ENCODE measurements at places on chromosomes 2 and 18.

GRCh38 chr2:28463893-28464292 is 32.0 kb upstream of the PLB1 start:
- no peak for DNase-seq

DNA sequence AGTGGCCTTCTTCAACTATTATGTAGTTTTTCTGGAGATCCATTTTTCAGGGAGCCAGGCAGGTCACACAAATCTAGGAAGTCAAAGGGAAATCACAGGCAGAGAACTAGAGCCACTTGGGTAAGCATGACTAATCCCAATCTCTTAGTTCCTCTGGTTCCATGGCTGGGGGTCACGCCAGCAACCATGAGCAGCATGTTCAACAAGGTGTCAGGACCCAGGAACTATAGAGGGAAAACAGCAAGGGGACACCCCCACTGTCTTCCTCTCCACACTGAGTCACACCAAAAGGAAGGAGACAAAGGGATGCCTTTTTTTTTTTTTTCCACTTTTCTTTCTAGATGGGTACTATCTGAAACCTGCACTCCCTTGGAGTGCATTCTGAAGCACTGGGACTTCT is 250.9 kb downstream of the OTX1 start:
- no peak for DNase-seq

DNA sequence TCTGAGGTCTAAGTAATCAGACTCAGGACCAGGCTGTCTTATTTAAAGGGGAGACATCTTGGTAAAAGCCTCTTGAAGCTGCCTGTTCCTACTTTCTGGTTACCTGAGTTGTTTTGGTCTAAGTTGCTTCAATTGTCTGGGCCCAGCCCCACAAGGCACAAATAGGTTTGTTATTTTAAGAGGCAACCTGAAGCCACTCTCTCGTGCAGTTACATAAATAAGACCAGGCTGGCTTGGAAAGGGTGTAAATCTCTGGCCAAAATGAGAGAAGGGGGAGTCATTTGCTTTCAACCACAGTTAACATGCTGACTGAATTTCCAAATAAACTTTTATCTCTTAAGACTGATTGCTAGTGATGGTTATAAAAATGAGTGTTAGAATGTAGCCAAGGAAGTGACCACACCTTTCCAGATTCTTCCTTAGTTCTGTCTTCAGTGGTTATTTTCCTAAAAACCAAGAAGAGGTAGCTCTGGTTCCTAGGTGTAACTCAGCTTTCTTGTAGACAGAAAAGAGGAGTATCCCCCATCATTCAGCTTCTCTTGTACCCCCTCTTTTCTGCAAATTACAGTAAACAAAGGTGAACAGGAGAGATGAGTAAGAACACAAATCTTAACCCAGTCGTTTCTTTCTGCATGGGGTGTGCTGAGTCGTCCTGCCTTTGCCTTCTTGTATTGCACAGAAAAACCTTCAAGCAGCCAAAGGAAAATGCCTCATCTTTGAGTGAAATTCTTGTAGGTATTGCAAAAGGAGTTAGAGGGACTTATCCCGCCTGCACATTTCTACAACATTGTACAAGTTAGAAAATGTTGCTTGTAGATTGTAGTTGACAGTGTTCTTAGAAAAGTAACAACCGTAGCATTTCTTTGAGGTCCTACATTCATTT is 161.5 kb upstream of the NT5C1B start:
- no peak for DNase-seq

- DNase-seq = no peak
Observed at GRCh38 chr2:12363569-12363968, 353.2 kb upstream of the TRIB2 start.

DNA sequence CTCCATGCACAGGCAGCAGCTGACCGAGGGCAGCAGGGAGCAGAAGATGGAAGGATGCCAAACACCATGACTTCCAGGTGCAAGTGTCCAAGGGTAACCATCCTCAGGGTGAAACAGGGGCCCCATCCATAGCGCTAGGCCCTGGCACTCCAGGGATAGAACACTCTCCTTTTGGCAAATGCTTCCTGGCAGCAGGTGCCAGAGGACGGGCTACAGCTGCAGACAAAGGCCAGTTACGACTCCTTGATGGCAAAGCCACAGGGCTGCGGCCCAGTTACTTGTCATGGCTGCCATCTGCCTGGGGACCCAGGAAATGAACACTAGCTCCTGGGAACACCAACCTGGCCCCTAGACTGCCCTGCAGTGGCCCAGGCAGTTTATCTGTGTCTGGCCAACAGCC is 178.8 kb downstream of the TMEM163 start:
- DNase-seq = no peak

- DNase-seq = no peak
Observed at GRCh38 chr2:221501210-221501882, 70.8 kb downstream of the EPHA4 start.

GRCh38 chr18:9671214-9671613 is 36.9 kb upstream of the RAB31 start:
- DNase-seq = no peak

DNA sequence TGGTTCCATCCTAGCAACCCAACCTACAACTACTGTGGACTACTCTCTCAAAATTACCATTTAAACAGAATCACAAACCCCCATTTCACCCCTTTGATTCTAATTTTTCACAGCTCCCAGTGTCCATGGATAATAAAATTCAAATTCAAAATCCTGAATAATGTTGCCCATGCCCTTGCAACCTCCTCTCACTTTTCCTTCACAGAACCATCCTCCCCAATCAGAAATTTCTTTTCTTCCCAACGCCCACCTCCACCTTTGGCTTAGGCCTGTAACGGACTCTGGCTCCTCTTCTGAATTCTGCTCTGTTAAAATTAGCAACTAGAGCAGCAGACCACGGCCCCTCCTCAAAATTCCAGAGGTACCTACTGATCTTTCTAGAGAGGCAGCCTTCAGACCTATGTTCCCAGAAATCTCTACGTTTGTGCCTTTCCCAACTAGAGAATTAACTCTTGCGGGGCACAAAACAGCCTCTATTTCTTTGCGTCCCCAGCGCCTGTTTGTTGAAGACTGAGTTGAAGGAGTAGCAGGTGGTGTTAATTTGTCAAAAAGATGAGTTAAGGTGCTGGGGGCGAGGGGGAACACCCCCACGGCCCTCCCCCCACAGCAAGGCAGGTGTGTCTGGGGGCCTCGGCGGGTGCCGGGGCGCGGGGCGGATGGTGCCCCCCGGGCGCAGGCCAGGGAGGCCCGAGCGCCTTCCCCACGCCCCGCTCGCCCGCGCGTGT is 428 bp upstream of the MAP3K20 start:
- DNase-seq = no peak

GRCh38 chr18:2529154-2529553 is 42.2 kb downstream of the METTL4 start:
- no peak for DNase-seq

DNA sequence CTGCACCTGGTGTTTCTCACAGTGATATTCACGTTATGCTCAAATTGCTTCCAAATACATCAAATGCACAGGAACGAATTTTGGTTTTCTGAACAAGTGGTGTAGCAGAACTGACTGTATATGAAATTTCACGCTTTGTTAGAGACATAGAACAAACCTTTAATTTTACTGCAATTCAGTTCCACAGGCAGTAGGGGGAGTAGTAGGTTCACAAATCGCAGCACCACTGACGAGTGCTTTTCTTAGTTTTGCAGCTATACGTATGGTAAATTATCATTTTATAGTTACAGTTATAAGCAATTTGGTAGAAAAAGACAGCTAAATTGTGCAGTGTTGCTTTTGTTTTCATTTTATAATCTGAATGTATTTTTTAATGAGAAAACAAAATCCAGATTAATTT is 113.3 kb downstream of the KIAA1328 start:
- DNase-seq = peak; percentile 15

DNA sequence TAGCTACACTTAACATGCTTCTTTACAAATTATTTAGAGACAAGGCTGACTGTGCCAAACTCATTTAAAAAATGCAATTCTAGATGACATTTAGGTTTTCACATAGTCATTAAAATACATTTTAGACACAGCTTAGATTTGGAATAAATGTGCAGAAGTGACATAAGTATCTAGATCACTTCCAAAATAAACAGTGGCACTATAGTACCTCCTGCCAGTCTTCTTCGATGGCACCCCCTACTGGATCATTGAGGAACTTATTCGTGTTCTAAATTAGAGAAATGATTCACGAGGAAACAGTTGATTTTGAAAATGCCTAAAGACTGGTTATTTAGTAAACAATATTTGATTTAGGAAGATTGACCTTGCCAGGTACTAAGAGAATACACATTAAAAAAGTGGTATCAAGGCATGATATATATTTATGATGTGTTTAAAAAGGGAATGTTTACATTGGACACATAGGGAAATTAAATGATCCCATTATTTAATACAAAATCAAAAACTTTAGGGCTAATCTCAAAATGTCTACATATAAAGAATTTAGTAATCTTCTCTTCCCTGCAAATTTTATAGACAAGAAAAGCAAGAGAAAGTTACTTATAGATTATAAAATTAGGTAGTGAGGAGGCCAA is 323.9 kb downstream of the XIRP2 start:
- peak; percentile 31 for DNase-seq

DNA sequence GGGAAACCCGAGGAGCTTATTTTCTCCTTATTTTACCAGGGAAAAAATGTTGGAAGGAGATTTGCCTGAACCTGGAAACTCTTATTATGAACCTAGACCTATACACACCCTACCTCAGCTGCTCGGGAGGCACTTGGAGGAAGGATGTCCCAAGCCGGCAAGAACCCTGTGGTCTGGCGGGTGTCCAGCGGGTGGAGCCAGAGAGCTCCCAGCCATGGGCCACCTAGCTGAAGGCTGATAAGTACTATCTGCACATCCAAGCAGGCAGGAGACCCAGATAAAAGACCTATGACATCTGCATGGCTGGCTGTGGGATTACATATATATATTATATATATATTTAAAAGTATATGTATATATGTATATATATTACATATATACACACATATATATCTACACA is 1.1 kb upstream of the SLC14A1 start:
- DNase-seq = peak; percentile 32

DNA sequence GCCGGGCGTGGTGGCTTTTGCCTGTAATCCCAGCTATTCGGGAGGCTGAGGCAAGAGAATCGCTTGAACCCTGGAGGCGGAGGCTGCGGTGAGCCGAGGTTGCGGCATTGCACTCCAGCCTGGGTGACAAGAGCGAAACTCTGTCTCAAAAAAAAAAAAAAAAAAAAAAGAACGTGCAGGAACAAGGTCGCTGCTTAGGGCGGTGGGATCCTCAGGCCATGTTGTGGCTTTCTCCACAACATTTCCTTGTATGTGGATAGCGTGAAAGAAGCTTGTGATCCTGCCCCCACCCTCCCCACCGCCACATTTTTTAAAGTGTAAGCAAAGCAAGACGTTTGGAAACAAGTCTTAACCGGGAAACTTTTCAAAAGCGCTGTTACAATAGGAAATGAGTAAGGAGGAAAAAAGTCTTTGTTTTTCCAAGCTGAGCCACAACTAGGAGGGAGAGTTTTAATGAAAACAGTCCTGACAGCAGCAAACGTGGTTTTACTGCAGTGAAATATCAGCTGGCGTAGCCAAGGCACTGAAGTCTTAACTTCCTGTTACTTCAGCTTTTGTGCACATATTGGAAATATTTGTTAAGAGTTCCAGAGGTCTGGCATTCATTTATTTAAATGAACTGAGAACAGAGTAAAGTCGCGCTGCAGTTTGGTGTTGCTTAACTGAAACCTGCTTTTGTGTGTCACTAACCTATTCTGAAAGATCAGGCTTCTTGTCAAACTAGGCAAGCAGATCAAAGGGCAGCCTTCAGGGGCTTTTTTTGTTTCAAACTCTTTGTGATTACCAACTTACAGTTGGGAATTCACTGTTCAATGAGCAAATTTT is 3.8 kb downstream of the TGIF1 start:
- DNase-seq = no peak

- no peak for DNase-seq
Observed at GRCh38 chr2:117555965-117556364, 258.5 kb upstream of the DDX18 start.

DNA sequence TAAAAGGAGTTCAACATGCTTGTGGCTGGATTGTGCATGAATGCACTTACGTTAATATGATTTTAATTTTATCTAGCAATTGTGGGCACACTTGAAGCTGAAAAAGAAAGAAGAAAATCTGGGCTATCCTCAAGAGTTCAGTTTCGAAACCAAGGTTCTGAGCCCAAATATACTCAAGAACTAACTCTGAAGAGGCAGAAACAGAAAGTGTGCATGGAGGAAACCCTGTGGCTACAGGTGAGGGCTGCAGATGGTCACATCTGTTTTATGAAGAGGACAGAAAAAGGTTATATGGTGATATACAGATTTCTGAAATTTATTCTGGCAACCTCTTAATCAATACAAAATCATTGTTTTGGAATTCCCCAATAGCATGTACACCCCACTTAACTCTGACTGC is 57.3 kb downstream of the ITGA6 start:
- DNase-seq = no peak

DNA sequence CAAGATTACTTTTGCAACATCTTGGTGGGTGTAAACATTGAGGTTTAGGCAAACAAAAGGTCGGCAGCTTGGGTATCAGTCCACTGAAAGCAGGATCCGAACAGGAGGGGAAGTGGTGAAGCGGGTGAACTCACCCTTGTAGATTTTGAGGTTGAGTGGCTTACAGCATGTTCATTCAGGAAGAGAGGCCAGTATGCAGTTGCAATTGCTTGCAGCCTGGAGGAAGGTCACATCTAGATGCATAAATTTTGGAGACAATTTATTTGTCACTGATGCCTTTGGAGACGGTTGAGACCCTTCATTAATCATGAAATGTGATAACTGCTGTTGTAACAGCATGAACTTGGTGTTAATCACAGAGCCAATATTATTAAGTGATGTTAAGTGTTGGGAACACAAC is 131.1 kb downstream of the LTBP1 start:
- DNase-seq = peak; percentile 56

- no peak for DNase-seq
Observed at GRCh38 chr2:225182126-225182525, 139.9 kb upstream of the DOCK10 start.

- DNase-seq = peak; percentile 55
Observed at GRCh38 chr2:108534584-108535356, 500 bp downstream of the LIMS1 start.

GRCh38 chr2:45156605-45157004 is 147.4 kb upstream of the SIX2 start:
- no peak for DNase-seq

DNA sequence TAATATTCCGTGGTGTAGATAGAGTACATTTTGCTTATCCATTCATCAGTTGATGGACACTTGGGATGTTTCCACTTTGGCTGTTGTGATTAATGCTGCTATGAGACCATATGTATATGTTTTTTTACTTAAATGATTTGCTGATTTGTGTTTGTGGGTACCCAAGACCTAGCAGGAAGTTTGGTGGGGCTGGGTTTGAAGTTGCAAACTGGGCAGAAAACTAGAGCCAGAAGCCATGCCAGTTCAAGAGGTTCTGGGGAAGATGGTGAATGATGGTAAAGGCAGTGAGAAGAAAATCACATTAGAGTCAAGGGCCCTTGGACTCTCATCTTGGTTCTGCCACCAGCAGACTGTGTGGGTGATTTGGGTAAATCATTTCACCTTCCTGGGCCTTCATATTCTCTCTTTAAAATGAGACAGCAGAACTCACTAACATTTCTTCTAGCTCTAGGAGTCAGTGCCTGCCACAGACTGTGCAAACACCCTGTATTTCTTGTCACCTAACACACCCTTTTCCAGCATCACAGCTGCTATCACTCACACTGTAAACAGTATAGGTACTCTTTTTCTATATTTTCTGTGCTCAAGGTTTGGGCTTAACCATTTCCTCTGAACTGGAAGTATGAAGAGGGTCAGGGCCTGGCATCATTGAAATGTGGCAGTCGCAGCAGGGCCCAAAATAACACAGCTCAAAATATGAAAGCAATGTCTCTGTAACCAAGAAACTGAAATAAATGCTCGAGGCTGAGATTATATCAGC is 8.4 kb upstream of the CTLA4 start:
- no peak for DNase-seq
